CD14-positive monocyte (primary cell): ENCODE measurements at places on chromosomes 1 and 21. TPM values are rescaled to one million over a fixed set of nuclear protein-coding genes. Genes with fewer than 3 reads are reported as not detected.

The SLC45A1 gene
- not detected for polyA plus RNA-seq

DNA sequence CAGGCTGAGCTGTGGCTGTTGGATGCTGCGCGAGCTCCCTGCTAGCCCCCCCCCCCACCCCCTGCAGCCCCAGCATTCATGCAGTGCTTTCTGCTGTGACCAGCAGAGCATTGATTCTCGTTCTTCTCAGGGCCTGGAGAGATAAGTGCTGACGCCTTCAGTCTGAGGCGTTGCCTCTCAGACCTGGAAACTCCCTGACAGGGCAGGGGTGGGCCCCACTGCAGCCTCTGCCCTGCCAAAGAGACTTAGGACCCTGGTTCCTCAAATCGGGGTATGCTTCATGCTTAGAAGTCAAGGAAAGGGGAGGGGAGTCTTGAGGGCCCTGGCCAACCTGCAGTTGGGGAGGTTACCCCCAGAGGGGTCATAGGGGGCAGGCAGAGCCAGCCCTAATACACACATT is 38.5 kb downstream of the PTPRF start:
- no peak for DNase-seq

The MAP1LC3C gene
- polyA plus RNA-seq = not detected

The NHLH1 gene
- polyA plus RNA-seq = 0.46 and 1.0 TPM in 2 replicates

- no peak for DNase-seq
Observed at GRCh38 chr1:41249319-41249718, 7.2 kb upstream of the SCMH1 start.

GRCh38 chr21:46289655-46290179 is 3.6 kb downstream of the YBEY start:
- DNase-seq = no peak

DNA sequence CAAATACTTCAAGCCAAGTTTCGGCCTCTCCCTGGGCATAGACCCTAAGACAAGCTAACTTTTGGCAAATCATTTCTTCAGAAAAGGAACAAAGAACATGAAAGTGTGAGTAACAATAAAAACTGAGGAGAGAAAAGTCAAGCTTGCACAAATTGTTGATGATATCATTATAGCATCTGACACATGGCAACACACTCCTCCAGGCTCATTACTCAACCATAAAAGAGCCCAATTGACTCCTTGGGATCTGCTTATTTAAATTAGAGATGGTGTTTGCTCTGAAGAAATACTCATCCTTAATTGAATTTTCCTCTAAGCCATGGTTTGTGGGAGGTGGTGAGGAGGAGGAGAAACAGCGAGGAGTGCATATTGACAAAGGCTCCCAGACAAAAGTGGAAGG is 54.5 kb downstream of the TNFSF4 start:
- no peak for DNase-seq

DNA sequence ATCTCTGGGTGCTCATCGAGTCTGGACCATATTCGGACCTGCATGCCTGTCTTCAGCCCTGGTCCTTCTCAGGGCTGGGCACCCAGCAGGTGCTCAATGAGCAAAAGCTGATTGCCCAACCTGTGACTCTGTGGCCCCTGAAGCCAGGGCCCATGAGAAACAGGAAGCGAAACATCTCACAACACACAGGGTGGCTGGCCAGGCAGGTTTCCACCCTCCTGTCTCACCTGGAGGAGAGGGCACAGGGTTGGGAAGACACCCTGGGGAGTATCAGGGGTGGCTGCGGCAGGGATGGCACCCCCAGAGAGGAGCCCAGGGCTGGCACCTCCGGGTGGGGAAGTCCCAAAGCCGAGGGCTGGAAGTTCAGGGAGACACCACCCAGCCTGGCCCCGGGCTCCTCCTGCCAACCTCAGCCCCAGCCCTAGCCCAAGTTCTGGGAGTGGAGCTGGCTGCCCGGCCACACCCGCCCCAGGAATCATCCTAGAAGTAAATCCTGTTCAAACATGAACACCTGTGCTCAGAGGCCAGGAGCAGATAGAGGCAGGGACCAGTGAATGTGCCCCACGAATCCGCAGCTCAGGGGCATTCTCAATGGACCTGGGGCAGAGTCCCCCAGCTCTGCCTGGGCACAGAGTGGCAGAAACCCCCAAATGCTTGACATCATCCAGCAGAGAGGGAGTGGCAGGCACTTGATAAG is 54.6 kb downstream of the RAP1GAP start:
- DNase-seq = no peak

GRCh38 chr1:100628631-100629081 is 90.7 kb downstream of the GPR88 start:
- no peak for DNase-seq

- no peak for DNase-seq
Observed at GRCh38 chr1:202954057-202954745, 3.9 kb downstream of the ADIPOR1 start.

- DNase-seq = no peak
Observed at GRCh38 chr1:17251246-17251645, 2.3 kb downstream of the PADI3 start.

- DNase-seq = no peak
Observed at GRCh38 chr1:236848274-236848923, 53.3 kb downstream of the MTR start.

The SIPA1L2 gene
- polyA plus RNA-seq = 1.3 TPM

DNA sequence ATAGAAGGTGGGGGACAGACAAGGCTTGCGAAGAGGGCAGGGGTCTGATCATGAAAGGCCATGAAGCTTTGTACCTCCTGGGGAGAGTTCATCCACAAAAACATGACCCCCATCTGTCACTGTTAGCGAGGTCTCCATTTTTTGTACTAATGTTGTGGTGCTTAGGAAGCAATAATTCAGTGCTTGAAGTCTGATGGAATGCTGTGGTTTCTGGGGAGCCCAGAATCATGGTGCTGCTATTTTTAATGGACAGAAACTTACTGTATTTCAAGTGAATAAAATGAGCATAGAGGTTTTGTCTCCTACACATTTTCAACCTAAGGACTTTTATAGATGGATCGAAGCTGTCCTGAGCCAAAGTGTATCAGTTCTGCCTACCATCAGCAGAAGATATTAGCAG is 28.2 kb upstream of the RGL1 start:
- DNase-seq = no peak

- no peak for DNase-seq
Observed at GRCh38 chr1:234546890-234547788, 62.8 kb downstream of the IRF2BP2 start.

- no peak for DNase-seq
Observed at GRCh38 chr1:209688746-209689234, 13.6 kb downstream of the G0S2 start.

The TCHHL1 gene
- not detected for polyA plus RNA-seq

DNA sequence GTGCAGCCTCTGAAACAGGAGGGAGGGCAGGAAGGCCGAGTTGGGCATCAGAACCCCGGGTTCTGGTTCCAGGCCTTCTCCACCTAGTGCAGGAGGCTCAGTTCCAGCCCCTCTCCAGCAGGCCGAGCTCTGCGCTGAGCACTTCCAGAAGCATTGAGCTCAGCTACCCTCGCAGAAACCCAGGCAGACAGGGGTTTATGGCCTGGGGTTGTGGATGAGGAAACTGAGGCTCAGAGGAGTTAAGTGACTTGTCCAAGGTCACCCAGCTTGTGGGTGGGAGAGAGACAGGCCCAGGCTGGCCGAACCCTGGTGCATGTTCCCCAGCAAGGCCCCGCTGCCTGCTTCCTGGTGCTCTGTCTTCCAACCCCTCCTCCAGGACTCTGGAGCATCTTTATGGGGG is 348.9 kb downstream of the PTPRU start:
- DNase-seq = no peak

DNA sequence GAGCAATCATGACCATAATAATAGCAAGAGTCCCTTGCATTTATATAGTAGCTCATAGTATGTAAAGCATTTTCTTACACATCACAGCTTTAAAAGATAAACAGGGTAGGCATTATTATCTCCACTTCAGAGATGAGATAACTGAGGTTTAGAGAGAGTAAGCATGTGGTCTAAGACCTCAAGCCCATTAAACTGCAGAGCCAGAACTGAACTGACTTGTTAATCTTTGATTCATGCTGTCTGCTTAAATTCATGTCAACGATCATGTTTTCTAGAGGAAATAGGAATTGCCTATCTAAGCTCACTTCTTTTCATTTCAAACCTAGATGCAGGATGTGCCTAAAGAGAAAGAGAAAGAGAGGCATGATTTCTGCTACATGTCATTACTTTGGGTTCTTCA is 524.8 kb downstream of the PTPRC start:
- no peak for DNase-seq

The SLC1A7 gene
- polyA plus RNA-seq = not detected

DNA sequence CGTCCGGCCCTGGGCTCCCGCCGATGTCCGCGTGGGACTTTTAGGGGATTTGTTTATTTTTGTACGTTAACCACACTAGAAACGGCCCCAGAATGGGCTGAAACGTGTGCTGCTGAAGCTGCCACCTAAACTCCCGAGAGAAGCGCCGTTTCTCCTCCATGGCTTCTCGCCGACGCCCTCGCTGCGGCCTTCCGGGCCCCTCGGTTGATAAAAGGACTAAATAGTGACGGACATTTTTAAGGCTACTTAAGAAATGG is 678 bp upstream of the PTTG1IP start:
- no peak for DNase-seq

- peak; percentile 33 for DNase-seq
Observed at GRCh38 chr1:93874025-93874651, 4.9 kb downstream of the DNTTIP2 start.

GRCh38 chr1:157113106-157113505 is 13.5 kb upstream of the ETV3L start:
- DNase-seq = peak; percentile 61

GRCh38 chr1:175126347-175126746 is 58.7 kb downstream of the TNN start:
- DNase-seq = no peak

The NGF gene
- not detected for polyA plus RNA-seq

GRCh38 chr1:155323729-155324036 is 3.0 kb downstream of the RUSC1 start:
- DNase-seq = peak; percentile 84

The MIXL1 gene
- polyA plus RNA-seq = not detected

The SRM gene
- polyA plus RNA-seq = 37.6 TPM

The GNG4 gene
- not detected in 2 replicates for polyA plus RNA-seq

DNA sequence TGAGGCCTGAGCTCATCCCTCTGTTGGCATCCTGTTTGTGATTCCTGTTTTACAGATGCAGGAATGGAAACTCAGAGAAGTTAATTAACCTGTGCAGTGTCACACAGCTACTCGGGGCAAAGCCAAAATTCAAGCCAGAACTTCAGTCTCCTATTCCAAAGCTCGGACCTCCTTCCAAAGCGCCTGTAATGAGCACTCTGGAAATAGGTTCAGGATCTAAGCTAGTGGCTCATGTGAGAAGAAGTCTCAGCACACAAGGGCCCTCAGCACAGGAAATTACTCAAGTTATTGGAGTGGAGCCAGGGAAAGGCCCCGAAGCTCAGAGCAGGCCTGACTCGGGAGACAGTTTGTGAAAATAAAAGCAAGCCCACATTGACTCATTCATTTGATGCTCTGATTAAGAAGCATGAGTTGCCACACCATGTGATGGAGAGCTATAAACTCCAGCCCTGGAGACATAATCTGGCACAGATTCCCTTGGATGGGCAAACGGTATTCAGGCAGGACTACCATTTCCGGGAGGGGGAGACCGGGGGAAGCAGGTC is 50.6 kb upstream of the LYST start:
- peak; percentile 99 for DNase-seq

- no peak for DNase-seq
Observed at GRCh38 chr21:29297483-29298347, 1.0 kb upstream of the BACH1 start.

The KIF26B gene
- polyA plus RNA-seq = 0.01 TPM

GRCh38 chr1:178599087-178599486 is 86.2 kb downstream of the TEX35 start:
- DNase-seq = no peak

The ARID1A gene
- polyA plus RNA-seq = 9.5 TPM

DNA sequence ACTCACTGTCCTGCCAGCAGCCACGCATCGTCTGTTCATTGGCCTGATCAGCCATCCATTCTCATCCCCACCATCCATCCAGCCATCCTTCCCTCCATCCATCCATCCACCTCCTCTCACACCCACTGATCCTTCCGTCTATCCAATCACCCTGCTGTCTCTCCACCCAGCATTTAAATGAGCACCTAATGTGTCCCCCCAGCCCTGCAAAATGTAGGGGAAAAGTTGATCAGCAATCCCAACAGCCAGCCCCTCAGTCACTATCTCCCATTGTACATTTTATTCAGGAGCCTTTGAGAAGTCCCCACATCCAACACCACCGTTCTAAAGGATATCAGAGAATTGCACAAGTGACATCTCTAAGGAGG is 11.1 kb upstream of the DDOST start:
- no peak for DNase-seq

The TMEM125 gene
- polyA plus RNA-seq = not detected

The DCDC2B gene
- not detected for polyA plus RNA-seq

DNA sequence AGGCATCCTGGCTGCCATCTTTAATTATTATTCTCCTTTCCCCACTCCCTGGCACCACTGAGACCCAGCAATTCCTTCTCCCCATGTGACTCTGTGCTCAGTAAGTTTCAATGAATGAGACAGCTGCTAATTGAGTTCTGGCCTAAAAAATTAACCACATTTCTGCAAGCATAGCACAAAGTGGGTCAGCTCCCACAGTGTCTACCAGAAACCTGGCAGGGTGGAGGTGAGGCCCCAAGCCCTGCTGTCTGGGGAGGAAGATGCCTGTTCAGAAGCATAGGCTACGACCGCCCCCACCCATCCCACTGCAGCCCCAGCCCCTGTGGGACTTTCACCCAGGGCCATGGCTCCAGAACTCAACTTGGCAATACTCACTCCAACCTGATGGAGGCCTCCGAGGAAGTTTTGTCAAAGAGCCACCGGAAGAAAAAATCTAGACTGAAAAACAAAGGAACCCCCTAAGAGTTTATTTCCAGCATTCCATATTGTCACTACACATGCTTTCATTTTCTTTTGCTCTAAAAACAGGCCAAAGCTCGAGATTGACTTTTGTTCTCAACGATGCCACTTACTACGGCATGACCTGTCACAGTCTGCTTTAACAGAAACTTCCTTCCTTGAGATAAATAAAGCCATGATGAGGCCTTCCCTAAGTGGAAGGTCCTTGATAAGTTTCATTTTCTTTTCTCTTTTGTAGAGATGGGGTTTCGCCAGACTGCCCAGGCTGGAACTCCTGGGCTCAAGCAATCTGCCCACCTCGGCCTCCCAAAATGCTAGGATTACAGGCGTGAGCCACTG is 26.5 kb downstream of the TMEM63A start:
- DNase-seq = no peak

The C1orf116 gene
- polyA plus RNA-seq = 0.03 TPM
